IPS DF 19.7 (cell line): ENCODE measurements at places on chromosomes 2 and 18.

GRCh38 chr18:49052891-49053644 lies 102.3 kb upstream of the SMAD7 start:
- DNase-seq = no peak

- DNase-seq = no peak
These were observed 772.3 kb downstream of the LRRTM4 start for GRCh38 chr2:76749858-76750257.

DNA sequence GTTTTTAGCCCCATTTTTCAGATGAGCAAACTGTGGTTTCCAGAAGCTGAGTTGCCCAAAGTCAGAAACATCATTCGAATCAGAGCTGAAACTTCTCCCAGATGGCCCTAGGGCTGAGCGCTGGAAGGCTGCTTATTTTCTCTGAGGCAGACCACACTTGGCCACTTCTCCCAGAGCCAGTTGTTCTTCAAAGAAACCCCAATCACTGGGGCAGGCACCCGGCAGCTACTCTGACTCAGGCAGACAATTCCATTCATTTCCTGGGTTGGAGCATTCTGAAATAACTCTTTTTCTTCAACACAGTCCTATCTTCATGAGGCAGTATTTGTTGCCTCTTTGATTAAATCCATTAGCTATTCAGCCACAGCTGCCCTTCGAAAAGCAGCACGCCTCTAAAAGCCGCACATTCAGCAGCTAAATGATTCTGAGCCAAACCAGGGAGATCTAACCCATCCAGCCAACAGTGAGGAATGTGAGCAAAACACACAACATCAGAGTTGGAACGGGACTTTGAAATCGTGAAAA lies 40.9 kb downstream of the LRATD1 start:
- DNase-seq = no peak

DNA sequence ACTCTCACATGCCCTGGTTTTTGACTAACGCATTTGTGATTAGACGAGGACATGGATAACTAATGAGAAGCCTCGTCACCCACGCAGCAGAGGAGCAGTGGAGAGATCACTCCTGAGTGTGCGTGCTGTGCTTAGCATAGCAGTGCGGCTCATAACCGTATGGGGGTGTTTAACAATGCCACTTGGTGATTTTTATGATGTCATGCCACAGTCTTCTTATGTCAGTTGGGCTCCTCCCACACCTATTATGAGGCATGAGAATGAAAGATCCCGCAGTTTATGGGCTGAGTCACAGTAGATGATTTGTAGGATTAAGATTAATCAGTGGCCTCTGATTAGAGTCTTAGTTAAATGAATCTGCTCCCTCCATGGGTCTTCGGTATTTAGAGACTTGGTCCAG lies 2.5 kb upstream of the SMIM21 start:
- no peak for DNase-seq

DNA sequence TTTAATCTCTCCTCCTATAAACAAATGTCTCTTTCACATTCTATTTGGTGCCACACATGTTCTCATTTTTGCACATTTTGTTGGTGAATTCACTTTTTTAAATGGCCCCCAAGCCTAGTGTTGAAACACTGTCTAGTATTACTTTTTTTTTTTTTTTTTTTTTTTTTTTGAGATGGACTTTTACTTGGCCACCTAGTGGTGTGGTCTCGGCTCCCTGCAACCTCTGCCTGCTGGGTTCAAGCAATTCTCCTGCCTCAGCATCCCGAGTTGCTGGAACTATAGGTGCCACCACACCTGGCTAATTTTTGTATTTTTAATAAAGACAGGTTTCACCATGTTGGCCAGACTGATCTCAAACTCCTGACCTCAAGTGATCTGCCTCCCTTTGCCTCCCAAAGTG lies 273.8 kb upstream of the SLC14A2 start:
- no peak for DNase-seq

DNA sequence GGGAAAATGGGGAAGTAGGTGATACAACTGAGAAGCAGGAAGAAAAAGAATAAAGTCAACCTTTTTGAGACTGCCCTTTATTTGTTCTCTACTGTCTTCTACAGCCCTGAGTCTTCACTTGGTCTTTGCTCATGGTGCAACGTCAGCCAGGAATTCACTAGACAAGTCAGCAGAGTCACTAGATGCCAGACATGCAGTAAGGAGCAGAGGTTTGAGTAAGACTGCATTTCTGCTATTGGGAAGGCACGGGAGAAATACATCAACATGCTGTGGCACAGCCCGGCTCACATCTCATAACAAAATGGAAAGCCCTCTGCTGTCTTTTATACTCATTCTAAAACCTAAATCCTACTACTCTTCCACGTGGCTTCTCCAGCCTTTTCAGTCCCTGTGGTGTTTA lies 67.1 kb downstream of the PRELID3A start:
- no peak for DNase-seq

- DNase-seq = no peak
These were observed 987.2 kb upstream of the CELF4 start for GRCh38 chr18:38552732-38553321.

DNA sequence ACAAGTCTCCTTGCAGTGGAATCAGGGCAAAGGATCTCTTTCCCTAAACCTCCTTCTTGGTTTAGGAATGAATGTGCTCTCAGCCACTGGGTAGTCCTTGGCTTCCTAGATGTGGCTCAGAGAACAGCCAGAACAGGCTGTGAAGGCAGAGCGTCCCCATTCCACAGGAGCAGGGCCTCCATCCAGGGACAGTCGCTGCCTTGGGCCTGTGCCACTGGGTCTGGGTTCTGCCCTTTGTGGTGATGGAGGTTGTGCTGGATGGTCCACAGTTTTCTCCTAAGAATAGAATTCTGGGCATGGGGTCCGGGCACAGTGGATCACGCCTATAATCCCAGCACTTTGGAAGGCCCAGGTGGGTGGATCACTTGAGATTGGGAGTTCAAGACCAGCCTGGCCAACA lies 516.5 kb upstream of the RAB6C start:
- no peak for DNase-seq

DNA sequence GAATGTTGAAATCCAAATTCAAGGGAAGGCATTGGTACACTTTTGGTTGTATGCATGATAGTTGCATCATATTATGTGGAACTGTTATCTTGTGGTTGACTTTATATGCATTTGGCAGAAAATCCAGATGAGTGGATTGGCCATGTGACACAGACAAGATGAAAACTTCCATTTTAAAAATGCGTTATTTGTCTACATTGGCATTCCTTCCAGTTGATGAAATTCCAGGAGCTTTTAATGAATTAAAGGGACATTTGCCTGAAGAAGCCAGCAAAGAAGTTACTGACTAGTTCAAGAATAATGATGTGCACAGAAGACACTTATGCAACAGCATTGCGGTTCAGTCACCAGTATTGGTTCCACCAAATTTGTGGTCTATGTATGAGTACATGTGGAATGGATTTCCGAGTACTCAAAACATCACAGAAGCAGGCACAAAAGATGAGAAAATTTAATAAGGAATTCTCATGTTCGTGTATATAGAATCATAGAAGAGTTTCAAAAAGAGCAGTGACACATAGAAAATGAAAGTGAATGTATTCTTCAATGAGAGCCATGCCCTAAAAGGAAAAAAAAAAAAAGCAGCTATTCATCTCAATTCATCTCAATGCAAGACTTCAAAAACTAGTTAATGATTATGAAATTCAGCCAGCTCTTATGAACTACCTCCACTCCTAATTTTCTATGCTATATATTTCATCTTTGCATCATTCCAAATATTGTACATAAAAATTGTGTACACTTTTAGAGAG lies 232.1 kb downstream of the RBM43 start:
- no peak for DNase-seq

DNA sequence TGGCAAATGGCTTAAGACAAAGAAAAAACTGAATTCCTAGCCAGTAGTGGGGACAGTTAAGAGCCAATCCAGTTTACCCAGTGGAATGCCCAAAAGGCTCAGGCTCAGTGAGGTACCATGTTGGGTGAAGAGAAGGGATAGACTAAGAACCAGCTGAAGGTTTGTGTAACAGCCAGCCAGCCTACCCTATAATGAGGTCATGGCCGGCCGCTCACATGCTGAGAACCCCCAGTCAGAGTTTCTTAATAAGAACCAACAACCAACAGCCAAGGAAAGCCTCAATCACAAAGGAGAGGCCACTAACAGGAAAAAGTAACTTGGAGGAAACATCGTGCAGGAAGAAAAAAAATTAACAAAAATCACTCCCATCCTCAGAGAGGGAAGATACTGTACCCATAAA lies 25.4 kb upstream of the DUSP2 start:
- DNase-seq = no peak

GRCh38 chr2:102112692-102113665 lies 29.6 kb upstream of the IL1R1 start:
- DNase-seq = no peak
